COR-L47 (cell line): ENCODE measurements at places on chromosomes 7 and 10.

GRCh38 chr7:17247357-17247756 is 51.1 kb upstream of the AHR start:
- DNase-seq: no peak

DNA sequence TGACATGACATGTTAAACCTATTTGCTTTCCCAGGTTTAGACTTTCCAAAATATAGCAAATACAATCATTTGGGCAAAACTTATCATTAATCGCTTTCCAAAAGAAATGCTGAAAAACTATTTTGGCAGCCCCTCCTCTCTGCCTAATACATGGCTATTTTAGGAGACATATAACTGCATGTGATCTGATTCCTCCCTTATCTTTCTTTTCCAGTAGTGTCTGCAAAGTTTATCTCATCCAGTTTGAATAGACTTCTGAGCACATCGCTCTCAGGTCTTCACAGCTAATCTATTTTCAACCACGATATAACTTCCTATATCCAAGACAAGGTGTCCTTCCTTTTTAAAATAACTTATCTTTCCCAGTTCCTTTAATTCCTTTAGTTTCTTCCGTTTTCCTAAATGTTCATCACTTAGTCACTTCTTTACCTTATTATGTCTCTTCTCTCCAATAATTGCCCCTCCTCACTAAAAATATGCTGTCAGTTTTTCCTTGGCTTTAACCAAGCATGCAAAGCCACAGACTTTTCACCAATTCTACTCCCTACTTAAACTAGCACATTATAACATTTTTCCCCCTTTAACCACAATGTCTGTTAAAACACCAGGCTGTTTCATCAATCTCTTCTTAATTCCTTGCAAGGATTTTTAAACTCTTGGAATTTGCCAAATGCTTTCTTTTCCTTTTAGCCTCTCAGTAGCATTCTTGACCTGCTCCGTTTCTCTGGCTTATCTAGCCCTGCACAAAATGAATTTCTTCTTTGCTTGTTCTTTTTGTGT is 24.4 kb downstream of the GNG11 start:
- no peak for DNase-seq

DNA sequence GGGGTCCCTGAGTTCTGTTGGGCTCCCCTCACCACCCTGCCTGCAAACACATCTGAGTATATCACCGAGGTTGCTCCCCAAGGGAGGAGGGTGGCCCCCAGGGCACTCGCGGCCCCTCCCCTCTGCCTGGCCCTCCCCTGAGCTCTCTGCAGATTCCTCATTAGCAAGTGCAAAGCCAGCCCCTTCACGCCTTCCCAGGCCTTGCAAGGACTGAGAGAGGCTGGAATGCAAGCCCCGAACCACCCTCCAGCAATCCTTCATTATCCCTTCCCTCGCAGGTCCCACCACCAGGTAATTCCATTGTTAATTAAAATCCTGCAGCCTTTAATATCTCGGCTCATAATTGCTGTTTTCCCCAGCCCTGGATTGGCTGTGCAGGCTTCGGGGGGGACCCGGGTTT is 35.3 kb upstream of the MYL10 start:
- DNase-seq: no peak

- DNase-seq: no peak
These were observed 6.2 kb upstream of the MBL2 start for GRCh38 chr10:52778511-52779392.

DNA sequence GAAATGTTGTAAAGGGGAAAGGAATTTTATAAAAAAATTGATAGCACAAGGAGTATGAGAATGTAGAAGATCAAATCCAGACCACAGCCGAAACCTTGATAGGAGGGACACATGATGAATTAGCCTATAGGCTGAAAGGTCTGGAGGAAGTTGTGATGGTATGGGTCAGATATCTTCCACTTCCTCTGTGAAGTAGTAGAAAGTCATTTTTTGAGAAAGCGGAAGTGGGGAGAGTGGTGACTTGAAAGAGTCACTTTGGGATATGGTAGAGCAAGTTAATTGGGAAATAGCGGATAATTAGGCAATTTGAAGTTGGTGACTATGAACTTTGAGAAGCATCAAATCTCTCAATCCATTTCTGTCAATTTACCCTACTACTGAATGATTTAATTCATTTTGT is 99.4 kb downstream of the GRM8 start:
- DNase-seq: no peak

- DNase-seq: no peak
These were observed 66.1 kb upstream of the AQP1 start for GRCh38 chr7:30845426-30846135.
